Muscle of leg (tissue), 16 donors: ENCODE measurements at places on chromosomes 12 and 14. TPM values are rescaled to one million over a fixed set of nuclear protein-coding genes. Genes with fewer than 3 reads are reported as not detected.

DNA sequence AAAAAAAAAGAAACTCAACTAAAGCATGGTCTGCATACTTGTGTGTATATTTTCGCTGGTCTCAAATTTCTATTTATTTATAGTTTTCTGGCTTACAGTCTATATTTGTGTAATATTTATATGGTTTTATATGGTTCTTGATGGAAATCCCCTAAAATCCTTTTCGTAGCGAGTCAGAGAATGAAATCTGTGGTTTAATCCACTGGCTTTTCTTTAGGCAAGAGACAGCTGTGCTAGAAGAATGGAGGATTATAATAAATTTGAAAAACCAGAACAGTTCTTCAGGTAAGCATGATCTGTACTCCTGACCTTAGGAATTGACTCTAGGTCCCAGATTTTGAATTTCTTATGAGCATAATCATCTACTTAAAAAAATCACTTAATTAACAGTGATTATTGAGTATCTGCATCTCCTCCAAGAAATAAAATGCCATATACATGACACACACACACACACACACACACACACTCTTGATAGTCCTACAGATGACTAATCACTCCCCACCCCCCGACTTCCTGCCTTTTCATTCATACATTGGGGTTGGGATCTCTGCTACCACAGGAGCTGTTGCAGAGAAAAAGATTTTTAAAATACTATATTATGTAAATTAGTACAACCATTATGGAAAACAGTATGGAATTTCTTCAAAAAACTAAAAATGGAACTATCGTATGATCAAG, 113.4 kb downstream of the CRADD start:
- peaks cover 2% of the 10 kb centered on the region for H3K4me1 ChIP-seq
- H3K27ac ChIP-seq, result no peak overlapping the region
- H3K4me3 ChIP-seq, result no peak overlapping the region

DNA sequence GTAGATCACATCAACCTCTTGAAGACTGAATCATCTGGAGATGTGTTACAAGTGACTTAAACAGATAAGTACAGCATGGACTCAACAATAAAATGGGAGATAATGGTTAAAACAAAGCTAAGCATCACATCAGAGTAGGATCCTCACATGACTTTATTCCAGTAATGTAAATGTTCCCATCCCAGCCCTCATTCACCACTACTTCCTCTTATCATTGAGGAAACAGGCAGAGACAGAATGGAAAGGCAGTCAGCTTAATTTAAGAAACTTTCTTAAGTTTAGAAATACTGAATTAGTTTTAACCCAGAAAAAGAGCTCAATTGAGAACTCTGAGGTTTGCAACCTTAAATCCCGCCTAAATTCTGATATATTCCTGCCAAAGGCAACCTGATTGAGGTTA, 1.2 kb upstream of the ALG10 start:
- peak; percentile 25 for DNase-seq
- no peak overlapping the region for H3K27ac ChIP-seq
- no peaks in the 10 kb centered on the region for H3K36me3 ChIP-seq
- H3K4me3 ChIP-seq, result no peak overlapping the region
- no peaks in the 10 kb centered on the region for H3K27me3 ChIP-seq

DNA sequence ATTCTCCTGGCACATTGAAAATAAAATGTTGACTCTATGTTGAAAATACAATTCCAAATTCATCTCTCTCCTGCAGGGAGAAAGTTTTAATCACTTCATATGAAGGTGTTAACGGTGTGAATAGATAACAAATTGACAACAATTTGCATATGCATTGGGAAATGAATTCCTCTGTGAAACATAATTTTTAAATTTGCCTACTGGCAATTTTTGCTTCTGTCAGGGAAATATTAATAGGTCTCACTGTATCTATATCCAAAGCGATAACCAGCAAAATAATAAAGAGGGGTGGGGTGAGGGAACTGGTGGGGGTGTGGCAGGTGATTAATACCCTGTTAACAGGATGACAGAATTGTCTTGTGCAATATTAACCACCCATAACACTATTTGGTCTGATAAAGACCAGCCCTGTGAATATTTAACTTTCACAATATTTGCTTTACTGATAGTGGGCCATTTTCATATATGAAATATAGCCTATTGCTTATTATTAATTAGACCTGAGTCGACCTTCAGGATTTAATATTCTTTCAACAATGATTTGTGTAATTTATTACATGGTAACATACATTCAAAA, 239.0 kb upstream of the SSTR1 start:
- H3K4me3 ChIP-seq, result no peak overlapping the region
- no peaks in the 10 kb centered on the region for H3K36me3 ChIP-seq
- H3K27me3 ChIP-seq, result no peaks in the 10 kb centered on the region

DNA sequence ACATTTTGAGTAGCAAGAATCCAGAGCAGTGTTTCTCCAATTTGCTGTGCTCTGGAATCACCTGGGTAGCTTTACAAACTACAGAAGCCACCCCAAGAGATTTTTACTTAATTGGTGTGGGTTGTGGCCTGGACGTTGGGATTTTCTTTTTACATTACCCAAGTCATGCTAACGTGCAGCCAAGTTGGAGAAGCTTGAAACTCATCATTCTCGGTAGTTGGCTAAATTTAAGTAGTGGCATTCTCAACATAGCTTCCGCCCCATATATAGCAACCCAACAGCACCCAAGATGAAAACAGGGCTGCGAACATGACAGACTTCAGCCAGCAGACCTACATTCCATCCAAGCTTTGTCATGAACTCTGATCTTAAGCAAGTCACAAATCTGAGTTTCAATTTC, 25.0 kb downstream of the DAD1 start:
- no peak for DNase-seq
- no peaks in the 10 kb centered on the region for H3K27me3 ChIP-seq
- peaks cover 4% of the 10 kb centered on the region for H3K4me1 ChIP-seq

- H3K4me3 ChIP-seq, result no peak overlapping the region
- H3K27ac ChIP-seq, result no peak overlapping the region
- peak; percentile 15 for DNase-seq
- peaks cover 3% of the 10 kb centered on the region for H3K27me3 ChIP-seq
These were observed 1.7 kb upstream of the VASH1 start for GRCh38 chr14:76759589-76759988.

GRCh38 chr12:55724226-55724939, 4.2 kb downstream of the RDH5 start:
- H3K4me1 ChIP-seq, result peaks cover 69% of the 10 kb centered on the region
- H3K36me3 ChIP-seq, result peaks cover 64% of the 10 kb centered on the region
- no peak overlapping the region for H3K4me3 ChIP-seq
- H3K27me3 ChIP-seq, result no peaks in the 10 kb centered on the region

GRCh38 chr12:3655328-3655900, 97.5 kb downstream of the CRACR2A start:
- H3K36me3 ChIP-seq, result no peaks in the 10 kb centered on the region
- H3K4me3 ChIP-seq, result no peak overlapping the region
- no peak for DNase-seq
- no peaks in the 10 kb centered on the region for H3K27me3 ChIP-seq
- no peak overlapping the region for H3K27ac ChIP-seq
- peaks cover 4% of the 10 kb centered on the region for H3K4me1 ChIP-seq

DNA sequence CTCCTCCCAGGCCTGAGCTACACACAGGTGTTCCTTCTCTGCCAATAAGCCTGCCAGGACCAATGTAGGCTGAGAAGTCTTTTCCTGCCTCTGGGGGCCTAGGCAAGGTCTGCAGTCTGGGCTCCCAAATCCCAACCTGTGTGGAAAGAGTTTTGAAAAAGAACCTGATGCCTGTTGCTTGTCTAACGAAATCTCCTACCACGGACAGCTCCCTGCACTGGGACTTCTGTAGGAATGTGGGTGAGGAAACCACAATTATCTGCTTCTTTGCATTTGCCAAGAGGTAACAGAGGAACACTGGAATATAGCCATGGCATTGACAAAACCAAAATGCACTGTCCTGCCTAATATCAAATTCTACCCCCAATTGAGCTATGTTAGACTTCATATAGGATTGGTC, 877.0 kb upstream of the TMEM132C start:
- H3K36me3 ChIP-seq, result no peaks in the 10 kb centered on the region
- no peak overlapping the region for H3K4me3 ChIP-seq
- no peaks in the 10 kb centered on the region for H3K27me3 ChIP-seq
- DNase-seq, result peak; percentile 52
- no peak overlapping the region for H3K27ac ChIP-seq
- H3K4me1 ChIP-seq, result no peaks in the 10 kb centered on the region

DNA sequence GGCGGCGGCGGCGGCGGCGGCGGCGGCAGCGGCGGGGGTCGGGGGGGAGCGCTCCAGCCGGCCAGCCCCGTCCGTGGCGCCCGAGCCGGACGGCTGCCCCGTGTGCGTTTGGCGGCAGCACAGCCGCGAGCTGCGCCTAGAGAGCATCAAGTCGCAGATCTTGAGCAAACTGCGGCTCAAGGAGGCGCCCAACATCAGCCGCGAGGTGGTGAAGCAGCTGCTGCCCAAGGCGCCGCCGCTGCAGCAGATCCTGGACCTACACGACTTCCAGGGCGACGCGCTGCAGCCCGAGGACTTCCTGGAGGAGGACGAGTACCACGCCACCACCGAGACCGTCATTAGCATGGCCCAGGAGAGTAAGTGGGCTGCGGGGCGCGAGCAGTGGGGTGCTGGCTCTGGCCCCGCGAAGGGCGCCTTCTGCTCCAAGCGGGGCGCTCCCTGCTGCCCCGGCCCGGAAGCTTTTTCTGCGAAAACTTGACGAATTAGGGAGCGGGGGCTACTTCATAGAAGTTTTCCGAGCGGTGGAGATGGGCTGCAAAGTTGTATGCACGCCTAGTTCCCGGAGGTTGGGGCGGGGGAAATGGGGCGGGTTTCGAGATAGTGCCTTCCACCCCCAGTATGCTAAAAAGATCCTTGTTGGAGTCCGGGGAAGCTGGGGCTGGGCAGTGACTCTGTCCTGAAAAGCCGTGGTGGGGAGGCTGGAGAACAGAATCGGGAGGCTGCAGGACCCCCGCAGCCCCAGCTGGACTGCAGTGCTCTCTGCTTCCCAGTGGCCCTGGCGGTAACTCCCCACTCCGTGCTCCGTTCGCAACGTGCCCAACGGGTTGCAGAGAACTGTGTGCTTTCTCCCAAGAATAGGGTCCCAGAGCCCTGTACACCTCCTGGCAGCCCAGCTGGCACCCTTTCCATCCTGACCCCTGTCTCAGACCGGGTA, 751 bp downstream of the GDF11 start:
- H3K4me3 ChIP-seq, result peak overlapping the region; percentile 71
- DNase-seq, result peak; percentile 83
- H3K36me3 ChIP-seq, result peaks cover 4% of the 10 kb centered on the region
- H3K27me3 ChIP-seq, result peaks cover 2% of the 10 kb centered on the region
- H3K4me1 ChIP-seq, result peaks cover 38% of the 10 kb centered on the region
- H3K27ac ChIP-seq, result peak overlapping the region; percentile 67

GRCh38 chr14:21768116-21768874, 94.7 kb upstream of the OR4E1 start:
- no peak overlapping the region for H3K27ac ChIP-seq
- H3K36me3 ChIP-seq, result no peaks in the 10 kb centered on the region
- no peak overlapping the region for H3K4me3 ChIP-seq
- H3K4me1 ChIP-seq, result no peaks in the 10 kb centered on the region
- H3K27me3 ChIP-seq, result no peaks in the 10 kb centered on the region

DNA sequence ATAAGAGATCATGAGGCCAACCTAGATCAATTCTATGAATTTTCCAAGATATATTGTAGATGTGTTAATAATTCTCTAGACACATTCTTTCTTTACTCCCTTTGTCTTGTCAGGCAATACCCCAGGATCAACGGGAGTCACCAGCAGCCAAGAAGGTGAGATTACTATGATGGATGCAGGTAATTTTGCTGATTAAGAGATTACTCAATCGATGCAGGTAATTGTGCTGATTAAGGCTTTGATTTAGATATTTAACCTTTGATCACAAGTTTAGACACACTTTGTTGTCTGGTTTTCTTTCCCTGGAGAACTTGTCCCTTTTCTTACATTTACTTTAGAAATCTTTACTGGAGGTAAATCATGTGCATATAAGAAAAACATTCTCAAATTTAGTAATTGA, 134.3 kb upstream of the CNTN1 start:
- H3K27me3 ChIP-seq, result no peaks in the 10 kb centered on the region
- DNase-seq, result no peak
- no peak overlapping the region for H3K27ac ChIP-seq
- no peak overlapping the region for H3K4me3 ChIP-seq

GRCh38 chr12:131637986-131638385, 72.9 kb upstream of the SFSWAP start:
- H3K4me1 ChIP-seq, result no peaks in the 10 kb centered on the region
- peaks cover 2% of the 10 kb centered on the region for H3K27me3 ChIP-seq

DNA sequence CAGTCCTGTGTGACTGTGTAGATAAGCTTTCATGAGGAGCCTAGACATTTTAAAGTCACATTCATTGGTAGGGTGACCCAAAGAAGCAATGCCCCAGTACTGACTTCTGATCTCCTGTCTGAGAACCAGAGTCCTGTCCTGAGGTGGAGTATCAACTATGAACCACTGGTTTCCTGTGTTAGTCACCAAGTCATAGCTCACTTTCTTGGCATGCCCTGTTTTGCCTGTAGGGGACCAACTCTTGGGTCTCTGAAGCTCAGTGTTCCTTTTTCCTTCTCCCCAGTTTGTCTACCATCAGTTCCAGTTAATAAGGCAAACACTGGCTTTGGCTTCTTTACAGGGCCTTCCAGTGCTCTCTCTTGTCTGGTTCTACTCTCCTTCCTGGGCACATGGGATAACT, 97.4 kb downstream of the C12orf75 start:
- peaks cover 3% of the 10 kb centered on the region for H3K27me3 ChIP-seq
- no peak for DNase-seq
- H3K4me3 ChIP-seq, result no peak overlapping the region
- no peaks in the 10 kb centered on the region for H3K36me3 ChIP-seq
- peaks cover 3% of the 10 kb centered on the region for H3K4me1 ChIP-seq
- no peak overlapping the region for H3K27ac ChIP-seq

DNA sequence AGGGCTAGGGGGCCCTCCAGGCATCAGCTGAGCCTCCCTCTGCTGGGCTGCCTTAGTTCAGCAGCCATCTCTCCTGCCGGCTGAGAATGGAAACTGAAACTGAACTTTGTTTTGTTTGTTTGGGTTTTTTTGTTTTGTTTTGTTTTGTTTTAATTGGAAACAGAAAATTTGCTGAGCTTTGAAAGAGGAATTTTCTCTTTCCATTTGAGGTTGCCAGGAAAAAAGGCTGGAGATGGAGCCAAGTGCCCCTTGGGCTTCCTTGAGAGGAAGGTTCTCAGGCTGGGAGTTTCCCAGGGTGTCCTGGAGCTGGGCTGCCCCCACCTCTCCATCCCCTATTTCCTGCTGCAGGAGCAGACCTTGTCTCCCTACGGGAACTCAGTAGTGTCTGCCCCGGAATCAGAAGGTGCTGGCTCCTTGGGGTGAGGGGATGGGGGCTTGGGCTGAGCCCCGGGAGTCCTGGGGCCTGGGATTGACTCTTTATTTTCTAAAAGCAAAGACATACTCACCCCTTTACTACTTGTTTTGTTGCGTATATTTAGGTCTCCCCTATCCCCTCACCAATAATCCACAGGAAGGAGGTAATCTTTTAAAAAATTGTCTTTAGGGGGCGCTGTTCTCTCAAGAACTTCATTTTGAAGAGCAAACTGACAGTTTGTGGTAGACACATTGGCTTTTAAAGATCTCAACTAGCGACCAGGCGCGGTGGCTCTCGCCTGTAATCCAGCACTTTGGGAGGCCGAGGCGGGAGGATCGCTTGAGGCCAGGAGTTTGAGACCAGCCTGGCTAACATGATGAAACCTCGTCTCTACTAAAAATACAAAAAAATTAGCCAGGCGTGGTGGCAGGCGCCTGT, 21.3 kb upstream of the OASL start:
- H3K4me1 ChIP-seq, result peaks cover 9% of the 10 kb centered on the region
- H3K27ac ChIP-seq, result peak overlapping the region; percentile 86
- no peaks in the 10 kb centered on the region for H3K36me3 ChIP-seq
- peak; percentile 84 for DNase-seq

The TEX52 gene
- total RNA-seq, result not detected

The CIDEB gene
- total RNA-seq, result 13.4 TPM

The TRPV4 gene
- 0.13 TPM for total RNA-seq

The ANO2 gene
- 3.4 TPM for total RNA-seq

The ABHD12B gene
- total RNA-seq, result not detected

The MSI1 gene
- 1.2 TPM for total RNA-seq

The WBP11 gene
- 12.7 TPM for total RNA-seq
